ENCODE measurements at places on chromosomes 6 and 20.
A peak's percentile ranks its signal among the peaks of the same experiment; 100 is the strongest.

DNA sequence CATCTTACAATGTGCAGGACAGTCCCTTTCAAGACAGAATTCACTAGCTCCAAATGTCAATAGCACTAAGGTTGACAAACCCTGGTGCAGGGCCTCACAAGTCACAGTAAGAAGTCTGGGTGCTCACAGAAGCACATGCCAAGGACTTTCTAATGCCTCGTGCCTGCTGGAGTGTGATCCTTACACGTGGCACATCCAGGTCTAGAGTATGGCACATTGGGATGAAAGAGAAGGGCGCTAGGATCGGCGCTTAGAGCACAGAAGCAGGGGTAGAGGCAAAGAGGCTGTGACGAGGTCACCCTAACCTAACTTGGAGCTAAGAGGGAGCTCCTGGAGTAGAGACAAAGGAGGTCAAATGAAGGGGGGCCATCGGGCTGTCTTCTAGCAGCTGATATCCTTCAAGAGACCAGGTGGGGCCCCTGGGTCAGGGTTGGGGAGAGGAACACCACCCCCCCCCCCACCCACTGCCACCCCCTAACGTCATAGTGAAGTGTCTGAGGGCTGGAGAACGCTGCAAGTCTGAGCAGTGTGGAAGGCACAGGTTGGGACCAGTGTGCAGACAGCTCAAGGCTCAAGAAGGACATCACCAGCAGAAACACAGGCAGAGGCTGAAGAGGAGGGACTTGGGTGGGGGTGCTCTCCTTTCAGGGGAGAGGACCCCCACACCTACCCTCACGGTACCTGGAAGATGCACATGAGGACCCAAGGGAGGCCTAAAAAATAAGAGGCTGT lies 97.8 kb upstream of the MRPS10 start:
- no peak for DNase-seq

GRCh38 chr6:48071833-48072232 lies 39.2 kb downstream of the PTCHD4 start:
- DNase-seq = no peak

DNA sequence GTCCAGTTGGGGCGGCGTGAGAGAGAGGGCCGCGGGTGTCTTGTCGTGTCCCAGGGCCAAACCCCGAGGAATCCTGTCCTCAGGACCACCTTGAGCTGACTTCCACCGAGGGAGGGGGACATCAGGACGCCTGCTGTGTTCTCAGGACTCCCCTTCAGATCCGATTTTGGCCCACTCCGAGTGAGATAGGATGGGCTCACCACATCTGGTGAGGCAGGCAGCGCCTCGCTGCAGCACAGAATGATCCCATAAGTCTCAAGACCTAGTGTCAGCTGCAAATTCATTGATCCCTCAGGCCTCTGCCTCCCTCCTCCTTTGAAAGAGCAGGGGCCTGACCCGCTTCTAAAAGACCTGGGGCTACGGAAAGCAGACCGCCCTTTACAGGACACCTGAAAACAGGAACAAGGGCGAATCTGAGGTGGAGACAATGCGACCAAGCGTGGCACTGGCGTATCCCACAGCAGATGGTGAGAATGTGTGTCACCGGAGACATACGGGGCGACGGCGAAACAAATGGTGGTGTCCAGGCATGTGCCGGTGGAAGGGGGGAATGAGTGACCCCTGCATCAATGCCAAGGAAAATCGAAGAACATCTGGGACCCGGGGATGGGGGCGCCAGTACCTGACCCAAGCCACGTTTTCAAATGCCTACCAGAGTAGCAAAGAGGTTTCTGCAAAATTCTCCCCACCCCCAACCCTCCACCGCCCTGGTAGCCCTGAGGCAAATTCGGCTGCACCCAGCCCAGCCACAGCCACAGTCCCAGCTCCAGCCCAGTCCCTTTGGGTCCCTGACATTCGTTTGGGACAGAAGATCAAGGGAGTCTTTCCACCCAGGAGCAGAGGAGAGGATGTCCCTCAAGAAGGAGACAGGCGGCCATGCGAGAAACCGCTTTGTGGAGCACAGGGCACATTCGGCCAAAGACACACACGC lies 162.1 kb upstream of the ZNF337 start:
- DNase-seq = no peak

- DNase-seq = peak; percentile 20
These were observed 140.4 kb downstream of the DTNBP1 start for GRCh38 chr6:15522427-15522826.

DNA sequence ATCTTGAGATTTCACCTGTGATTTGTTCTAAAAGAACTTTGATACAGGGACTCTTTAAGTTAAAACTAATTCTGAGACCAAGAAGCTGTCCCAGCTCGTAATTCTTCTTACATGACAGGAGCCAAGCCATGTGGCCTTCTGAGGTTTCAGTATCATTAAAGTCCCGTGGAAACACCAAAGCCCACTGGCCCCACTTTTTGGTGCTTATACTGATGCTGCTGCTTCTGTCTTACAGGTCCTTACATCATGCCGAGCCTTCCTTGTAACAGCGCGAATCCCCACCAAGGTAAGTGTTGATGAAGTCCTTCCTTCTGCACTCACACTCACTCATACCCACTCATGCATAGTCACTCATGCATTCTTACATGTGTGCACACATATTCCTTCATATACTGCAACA lies 140.7 kb downstream of the CARMIL1 start:
- no peak for DNase-seq

Data from activated T-cell treated with anti-CD3 and anti-CD28 coated beads, Interleukin-2, amount 50 U/mL, for 24 hours (primary cell).